Upper lobe of left lung (tissue), 6 donors: ENCODE measurements at places on chromosomes 13 and 19.
A peak's percentile ranks its signal among the peaks of the same experiment; 100 is the strongest.

- DNase-seq: no peak
Measured at GRCh38 chr19:45413497-45413896, 7.1 kb downstream of the POLR1G start.

DNA sequence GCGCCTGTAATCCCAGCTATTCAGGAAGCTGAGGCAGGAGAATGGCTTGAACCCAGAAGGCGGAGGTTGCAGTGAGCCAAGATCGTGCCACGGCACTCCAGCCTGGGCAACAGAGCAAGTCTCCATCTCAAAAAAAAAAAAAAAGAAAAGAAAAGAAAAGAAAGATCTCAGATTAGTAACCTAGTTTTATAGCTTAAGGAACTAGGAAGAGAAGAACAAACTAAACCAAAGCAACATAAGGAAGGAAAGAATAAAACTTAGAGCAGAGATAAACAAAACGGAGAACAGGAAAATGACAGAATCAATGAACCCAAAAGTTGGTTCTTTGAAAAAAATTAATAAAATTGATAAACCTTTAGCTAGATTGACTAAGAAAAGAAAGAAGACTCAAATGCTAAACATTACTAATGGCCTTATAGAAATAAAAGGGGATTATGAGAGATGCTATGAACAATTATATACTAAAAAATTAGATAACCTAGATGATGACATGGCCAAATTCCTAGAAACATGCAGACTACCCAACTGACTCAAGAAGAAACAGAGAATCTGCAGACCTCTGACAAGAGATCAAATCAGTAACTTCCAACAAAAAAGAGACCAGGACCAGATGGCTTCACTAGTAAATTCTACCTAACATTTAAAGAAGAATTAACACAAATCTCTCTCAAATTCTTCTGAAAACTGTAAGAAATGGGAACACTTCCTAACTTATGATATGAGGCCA, 68.2 kb downstream of the CDADC1 start:
- no peak for DNase-seq

DNA sequence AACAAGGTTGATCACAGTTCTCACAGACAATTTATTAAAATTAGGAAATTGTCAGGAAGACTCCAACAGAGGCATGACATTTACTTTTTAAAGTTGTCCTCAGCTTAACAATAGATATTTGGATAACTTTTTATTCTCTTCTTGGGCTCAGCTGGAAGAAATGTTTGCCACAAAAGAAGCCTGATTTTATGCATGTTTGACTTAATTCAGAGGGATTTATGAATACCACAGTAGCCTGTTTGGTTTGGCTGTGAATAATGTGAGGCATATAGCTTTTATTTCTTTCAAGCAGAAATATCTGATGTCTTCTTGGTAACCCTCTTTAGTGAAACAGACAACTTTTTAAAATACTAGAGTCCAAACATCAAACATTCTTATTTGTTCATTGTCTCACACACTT, 1464.5 kb upstream of the SLC10A2 start:
- no peak for DNase-seq

DNA sequence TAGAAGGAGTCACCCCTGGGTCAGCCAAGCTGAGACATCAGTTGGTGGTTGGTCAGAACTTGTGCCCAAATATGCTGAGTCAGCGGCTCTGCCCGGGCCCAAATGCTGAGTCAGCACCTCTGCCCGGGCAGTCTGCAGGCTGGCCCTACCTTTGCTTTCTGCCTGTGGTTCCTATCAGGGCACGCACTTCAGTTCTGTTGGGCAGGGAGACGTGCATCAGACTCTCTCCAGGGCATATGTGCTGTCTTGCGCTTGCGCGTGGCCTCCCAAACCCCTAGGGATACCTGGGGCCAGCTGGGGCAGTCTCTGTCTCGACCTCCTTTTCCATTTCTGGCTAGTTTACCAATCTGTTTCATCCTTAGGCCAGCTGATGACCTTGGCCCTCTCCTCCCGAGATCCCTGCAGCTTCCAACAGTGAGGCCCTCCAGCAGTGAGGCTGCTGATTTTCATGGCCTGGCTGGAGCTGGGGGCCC, 24.4 kb upstream of the LDLR start:
- no peak for DNase-seq

DNA sequence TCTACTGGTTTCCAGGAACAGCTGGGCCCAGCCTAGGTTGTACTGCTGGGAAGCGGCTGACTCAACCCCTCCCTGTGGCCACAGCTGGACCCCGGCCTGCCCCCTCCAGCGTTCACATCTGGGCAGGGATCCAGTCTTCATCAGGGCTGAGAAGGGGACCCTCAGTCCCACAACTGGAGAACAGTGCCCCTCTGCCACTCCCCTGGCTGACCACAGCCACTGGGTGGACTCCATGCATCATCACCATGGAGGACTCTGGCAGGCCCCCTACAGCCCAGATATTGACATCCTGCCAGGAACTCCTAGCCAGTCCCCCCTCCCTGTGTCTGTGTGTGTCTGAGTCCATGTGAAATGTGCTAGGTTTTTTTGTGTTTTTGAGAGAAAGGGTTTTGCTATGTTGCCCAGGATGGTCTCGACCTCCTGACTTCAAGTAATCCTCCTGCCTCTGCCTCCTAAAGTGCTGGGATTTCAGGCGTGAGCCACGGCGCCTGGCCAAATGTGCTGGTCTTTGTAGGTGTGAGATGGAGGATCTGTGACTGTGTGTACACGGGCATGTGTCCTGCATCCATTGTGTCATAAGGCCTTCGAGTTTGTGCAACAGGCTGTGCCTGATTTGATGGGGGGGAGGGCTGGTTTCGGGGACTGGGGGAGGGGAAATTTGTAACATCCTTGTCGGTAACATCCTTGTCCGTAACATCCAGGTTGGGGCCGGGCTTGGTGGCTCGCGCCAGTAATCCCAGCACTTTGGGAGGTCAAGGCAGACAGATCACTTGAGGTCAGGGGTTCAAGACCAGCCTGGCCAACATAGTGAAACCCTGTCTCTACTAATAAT, 4.0 kb upstream of the HOOK2 start:
- peak; percentile 80 for DNase-seq

GRCh38 chr19:48999481-49000325, 6.0 kb downstream of the RUVBL2 start:
- DNase-seq: peak; percentile 46

DNA sequence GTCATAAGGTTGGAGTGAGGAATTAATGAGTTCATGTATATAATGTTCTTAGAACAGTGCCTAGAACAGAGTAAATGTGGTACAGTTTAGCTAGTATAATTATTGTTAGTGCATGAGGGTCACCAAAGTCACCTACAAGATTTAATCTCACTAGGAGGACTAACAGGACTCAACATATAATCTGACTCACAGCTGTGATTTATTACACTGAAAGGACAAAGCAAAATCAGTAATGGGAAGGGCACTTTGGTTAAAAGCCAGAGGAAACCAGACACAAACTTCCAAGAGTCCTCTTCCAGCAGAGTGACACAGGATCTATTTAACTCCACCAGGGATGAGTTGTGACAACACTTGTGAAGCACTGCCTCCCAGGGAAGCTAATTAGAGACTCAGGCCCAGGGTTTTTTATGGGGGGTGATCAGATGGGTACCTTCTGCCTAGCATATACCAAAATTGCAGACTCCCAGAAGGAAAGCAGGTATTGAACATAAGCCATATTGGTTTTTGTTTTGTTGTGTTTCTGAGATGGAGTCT, 341.2 kb upstream of the DACH1 start:
- no peak for DNase-seq
